SJSA1 (cell line): ENCODE measurements at places on chromosomes 2 and 18. TPM values are rescaled to one million over a fixed set of nuclear protein-coding genes. Genes with fewer than 3 reads are reported as not detected.

DNA sequence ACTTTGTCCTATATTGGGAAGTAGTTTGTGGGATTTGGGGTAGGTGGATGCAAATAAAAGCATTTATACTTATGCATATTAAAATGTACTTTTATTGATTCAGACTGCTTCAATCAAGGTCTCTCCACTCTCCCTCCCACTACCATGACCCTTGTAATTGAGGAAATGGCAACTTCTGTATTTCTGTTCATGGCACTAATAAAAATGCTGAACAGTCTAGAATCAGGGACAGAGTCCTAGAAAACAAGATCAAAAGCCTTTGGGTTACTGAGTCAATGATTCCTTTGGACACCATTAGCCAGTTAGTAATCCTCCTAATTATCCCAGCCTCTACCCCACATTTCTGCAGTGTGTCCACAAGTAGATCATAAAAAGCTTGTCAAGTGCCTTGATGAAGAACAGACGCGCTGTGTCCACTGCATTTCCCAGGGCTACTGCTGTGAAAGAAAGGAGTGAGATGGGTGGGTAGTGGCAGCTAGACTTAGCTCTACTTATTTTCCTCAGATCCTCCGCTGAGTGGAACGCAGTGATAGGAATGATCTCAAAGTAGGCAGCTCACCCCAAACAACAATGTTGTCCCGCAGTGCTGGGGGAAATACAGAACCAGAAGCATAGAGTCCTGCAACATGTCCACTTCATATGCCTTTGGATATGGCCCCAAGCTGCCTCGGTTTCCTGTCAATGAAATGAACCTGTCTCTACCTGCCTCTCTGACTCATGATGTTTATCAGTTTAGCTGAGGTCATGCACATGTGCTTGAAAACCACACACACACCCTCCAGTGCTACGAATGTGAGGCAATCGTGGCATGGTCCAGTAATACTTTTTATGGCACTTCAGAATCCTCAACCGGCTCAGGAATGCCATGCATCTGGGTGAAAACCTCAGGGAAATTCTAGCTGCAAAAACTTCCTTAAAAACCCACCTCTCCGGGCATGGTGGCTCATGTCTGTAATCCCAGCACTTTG lies 115.5 kb downstream of the COL6A3 start:
- no peak for DNase-seq
- no peak overlapping the region for H3K4me3 ChIP-seq
- H3K27ac ChIP-seq = peak overlapping the region; percentile 55

DNA sequence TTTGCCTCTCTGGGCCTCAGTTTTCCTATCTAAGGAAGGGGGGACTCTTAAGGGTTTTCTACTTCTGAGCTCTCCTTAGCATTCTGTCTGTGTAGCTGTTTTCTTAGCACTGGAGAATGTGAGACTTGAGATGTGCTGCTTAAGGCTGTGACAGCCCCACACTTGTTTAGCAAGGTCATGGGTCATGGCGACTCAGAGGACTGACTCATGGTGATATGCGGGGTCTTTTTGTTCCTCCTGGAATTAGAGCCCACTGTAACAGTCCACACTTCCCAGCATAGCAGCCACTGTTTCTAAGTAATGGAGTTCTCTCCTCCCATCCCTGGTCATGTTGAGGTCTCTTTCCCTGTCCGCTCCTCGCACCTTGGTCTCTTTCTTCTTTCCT lies 4.1 kb upstream of the LPIN1 start:
- no peak overlapping the region for H3K4me3 ChIP-seq
- peaks cover 23% of the 10 kb centered on the region for H3K4me1 ChIP-seq
- no peak for DNase-seq
- H3K27ac ChIP-seq = no peak overlapping the region

DNA sequence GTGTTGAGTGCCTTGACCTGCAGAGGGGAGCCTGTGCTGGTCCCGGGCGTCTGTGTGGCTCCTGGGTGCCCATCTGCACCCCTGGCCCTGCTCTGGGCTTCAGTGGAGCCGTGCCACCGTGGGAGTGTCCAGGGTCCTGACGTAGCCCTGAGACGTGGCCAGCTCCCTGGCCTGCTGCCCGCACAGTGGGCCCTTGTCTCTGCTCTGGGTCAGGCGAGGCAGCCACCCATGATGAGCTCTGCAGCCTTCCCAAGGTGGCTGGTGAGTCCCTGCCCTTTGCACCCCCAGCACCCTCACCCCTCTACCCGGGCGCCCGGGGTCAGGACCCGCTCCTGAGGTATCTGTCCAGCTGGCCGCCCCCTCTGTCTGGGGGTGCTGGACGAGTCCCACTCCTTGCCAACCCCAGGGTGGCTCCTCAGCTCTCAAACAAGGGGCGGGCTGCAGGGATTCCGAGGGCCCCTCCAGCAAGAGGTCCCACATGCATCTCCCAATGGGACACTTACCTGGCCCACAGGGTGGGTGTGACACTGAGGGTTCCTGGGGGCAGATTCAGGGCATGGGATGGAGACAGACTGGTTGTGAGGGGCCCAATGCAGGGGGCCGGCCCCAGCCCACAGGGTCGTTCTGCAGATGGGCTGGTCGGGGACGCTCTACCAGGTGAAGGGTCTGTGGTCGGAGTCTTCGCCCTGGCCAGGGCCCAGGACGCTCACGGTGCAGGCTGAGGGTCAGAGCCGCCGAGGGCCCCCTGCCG lies 2.4 kb downstream of the NEU4 start:
- H3K4me1 ChIP-seq = no peaks in the 10 kb centered on the region
- H3K27ac ChIP-seq = no peak overlapping the region
- no peaks in the 10 kb centered on the region for H3K36me3 ChIP-seq
- H3K27me3 ChIP-seq = peaks cover 11% of the 10 kb centered on the region
- H3K4me3 ChIP-seq = no peak overlapping the region

DNA sequence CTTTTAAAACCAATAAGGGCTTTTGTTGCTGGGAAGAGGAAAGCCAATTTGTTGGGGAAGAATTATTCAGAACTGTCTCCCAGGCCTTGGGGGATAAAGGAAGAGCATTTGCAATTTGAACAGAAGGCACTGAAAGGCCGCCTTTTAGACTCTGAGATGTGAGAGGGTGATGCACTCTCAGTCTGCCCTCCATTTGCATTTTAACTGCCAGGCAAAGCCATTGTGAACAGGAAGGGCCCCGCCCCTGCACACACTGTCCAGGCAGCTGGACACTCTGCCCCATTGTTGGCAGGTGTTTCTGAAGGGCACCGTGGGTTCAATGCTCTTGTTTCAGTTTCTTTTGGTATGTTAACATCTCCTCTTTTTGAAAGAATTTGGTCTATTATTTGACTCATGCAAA lies 169.5 kb upstream of the COPS8 start:
- H3K4me1 ChIP-seq = peaks cover 27% of the 10 kb centered on the region
- DNase-seq = peak; percentile 16
- no peak overlapping the region for H3K27ac ChIP-seq
- H3K27me3 ChIP-seq = no peaks in the 10 kb centered on the region
- no peaks in the 10 kb centered on the region for H3K36me3 ChIP-seq

- no peak overlapping the region for H3K27ac ChIP-seq
- peaks cover 19% of the 10 kb centered on the region for H3K36me3 ChIP-seq
- H3K4me3 ChIP-seq = no peak overlapping the region
- H3K4me1 ChIP-seq = 0 out of 2 replicates have a peak, but pooled peaks cover 4% of the 10 kb centered on the region
Measured at GRCh38 chr2:26077291-26077690, 43.4 kb downstream of the RAB10 start.

- no peaks in the 10 kb centered on the region for H3K36me3 ChIP-seq
- peak; percentile 89 for DNase-seq
Measured at GRCh38 chr2:235605312-235606003, 111.6 kb downstream of the AGAP1 start.

DNA sequence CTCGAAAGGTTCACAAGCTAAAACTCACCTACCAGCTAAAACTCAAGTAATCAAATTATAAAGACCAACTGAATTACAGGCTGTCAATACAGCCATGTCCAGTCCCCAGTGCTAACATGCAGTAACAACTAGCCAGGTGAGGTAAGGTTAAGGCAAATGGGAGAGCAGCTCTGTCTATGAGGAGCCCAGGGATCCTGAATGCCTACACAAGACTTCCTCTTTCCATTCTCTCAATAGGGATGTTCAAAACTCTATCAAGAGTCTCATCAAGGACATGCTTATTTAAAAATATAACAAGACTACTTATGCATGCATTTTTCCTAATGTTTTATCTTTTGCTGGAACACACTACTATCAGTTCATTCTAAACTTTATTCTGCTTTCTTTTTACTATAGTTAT lies 20.4 kb downstream of the REV1 start:
- H3K4me3 ChIP-seq = no peak overlapping the region
- no peaks in the 10 kb centered on the region for H3K27me3 ChIP-seq
- H3K27ac ChIP-seq = no peak overlapping the region
- no peak for DNase-seq
- H3K4me1 ChIP-seq = peaks cover 8% of the 10 kb centered on the region

The CSRNP3 gene
- not detected in 2 replicates for total RNA-seq
